ENCODE measurements at places on chromosomes 1 and 21.

DNA sequence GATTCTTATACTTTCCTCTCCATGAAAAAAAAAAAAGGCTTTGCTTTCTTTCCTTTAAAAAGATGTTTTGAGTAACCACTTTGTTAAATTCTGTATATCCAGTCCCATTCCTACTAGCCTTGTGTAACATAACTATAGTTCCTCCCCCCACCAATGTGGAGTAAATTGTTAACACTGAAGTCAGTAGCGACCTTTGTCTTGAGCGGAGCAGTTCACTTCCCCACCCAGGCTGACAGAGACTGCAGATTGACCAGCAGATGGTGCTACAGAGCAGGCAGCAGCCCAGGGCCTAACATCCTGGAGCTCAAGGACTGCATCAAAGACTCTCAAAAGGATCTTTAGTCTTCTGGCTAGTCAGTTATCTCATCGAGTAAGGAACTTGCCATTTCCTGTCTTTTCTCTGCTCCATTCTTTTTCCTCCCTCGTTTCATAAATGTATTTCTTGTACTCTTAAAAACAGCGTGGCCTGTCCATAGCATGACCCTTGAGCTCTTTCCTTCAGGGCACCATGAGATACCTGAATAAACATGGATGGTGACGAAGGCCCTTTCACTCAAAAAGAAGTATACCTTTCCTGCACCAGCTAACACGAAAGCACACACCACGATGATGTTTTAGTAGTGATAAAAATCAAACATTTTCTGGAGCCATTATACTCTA, 503.5 kb upstream of the PKN2 start:
- no peak for DNase-seq

GRCh38 chr21:37358397-37358796, 8.2 kb upstream of the DYRK1A start:
- DNase-seq = no peak

- DNase-seq = no peak
Observed at GRCh38 chr1:6866825-6867224, 81.6 kb downstream of the CAMTA1 start.

GRCh38 chr1:178109348-178110143, 15.6 kb downstream of the RASAL2 start:
- DNase-seq = no peak

- no peak for DNase-seq
Observed at GRCh38 chr1:218482683-218483082, 137.5 kb downstream of the TGFB2 start.

- no peak for DNase-seq
Observed at GRCh38 chr1:205965036-205965884, 22.0 kb upstream of the SLC26A9 start.

DNA sequence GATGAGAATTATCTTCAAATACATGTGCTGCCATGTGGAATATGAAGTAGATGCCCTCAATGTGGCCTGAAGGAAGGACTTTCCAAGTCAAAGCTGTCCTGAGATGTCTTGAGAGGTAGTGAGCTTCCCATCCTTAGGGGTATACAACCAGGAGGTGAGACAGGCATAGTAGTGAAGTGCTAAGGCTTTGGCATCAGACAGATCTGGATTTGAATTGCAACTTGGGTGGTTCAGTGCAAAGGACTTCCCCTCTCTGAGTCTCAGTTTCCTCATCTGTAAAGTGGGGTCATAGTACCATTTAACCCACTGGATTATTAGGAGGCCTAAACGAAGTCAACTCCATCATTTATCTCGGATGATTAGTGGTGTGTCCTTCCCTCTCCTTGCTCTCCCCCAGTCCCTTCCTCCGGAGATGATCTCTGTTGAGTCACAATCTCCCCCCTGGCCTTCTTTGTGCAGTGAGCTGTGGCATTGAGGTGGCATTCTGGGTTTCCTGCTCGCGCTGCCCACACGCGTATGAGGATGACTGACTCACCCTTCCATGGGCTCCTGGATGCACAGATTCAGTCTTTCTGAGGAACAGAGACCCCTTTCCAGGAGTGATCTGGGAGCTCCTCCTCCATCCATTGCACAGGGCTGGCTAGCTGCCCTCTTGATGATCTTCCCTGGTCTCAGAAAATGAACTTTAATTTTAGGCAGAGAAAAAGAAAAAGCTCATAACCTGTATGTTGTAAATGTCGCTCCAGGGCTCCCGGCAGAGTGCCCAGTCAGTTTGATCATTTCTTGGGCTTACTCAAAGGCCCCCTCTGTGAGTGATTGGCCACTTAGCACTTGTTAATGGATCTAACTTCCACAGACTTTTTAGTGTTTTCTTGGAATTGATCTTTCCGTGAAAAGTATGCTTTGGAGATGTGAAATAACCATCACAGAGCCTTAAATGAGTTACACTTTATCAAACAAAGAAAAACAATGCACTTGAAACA, 354.6 kb downstream of the PTPRU start:
- DNase-seq = no peak

GRCh38 chr1:6771441-6771769, 13.8 kb upstream of the CAMTA1 start:
- DNase-seq = no peak

- DNase-seq = no peak
Observed at GRCh38 chr1:54754045-54754444, 10.3 kb downstream of the PARS2 start.

DNA sequence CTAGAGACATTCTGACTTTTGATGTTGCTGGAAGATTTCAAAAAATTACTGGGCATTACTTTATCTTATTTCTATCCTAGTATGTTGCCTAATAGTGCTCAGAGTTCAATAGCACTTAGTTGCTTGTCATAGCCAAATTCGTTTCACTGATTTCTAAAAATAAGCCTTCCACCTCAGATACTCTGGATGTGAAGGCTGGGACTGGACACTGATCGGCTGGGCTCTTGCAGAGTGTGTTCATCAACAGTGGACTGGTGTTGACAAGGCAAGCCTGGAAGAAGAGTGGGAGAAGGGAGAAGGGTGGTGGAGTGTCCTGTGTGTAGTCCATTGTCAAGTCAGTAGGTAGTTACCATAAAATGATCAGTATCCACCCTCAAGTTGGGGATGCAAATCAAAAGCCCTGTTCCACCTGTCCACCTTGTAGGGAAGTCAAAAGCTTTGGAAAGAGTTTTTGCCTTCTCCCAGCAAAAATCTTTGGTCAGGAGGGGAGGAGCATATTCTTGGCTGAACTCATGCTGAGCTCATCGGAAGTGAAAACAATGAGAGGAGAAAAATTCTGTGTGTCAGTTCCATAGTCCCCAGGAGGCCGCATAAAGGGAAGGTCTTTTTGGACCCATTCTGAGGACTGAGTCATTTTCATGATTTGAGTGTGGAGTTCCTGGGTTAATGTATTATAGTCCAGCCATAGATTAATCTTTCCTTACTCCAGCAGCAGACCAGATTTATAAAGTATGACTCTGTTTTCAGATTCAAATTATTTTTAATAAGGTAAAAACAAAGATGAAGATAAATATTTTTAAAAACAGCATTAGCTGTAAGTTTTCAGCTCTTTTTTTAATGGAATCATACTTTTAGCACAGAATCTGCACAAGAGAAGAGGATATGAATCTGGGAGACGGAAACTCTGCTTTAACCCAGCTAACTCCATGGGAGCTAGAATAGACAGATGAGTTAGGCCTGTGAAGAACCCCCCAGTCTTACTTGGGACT, 99.5 kb upstream of the BMP8A start:
- DNase-seq = no peak

DNA sequence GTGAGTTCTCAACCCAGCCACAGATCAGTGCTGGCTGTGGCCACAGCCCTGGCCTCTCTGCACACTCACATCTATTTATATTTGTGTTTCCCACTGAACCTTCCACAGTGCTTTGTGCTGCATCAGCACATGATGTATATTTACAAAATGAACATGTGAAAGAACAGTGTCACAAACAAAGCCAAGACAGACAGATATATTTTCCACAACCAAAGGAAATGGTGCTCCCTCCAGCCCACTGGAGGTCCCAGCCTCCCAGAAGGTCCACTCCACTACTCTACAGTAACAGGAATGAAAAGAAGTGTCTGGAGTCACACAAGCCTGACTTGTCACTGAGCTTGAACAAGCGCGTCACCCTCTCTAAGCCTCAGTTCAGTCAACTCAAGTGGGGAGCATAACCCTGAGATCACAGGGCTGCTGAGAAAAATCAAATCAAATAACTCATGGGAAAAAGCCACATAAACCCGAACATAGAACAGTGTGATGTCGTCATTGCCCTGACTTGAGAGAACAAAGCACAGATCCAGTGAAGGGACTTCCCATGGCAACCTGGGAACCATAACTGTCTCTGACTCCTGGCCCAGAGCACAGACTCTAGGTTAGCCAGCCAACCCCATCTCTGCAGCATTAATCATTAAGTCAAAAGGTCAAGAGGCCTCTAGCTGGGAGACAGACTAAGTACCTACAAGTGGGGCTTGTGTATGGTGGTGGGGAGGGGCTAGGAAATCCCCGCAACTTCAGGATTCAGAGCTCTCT, 121.2 kb downstream of the TRABD2B start:
- DNase-seq = no peak

DNA sequence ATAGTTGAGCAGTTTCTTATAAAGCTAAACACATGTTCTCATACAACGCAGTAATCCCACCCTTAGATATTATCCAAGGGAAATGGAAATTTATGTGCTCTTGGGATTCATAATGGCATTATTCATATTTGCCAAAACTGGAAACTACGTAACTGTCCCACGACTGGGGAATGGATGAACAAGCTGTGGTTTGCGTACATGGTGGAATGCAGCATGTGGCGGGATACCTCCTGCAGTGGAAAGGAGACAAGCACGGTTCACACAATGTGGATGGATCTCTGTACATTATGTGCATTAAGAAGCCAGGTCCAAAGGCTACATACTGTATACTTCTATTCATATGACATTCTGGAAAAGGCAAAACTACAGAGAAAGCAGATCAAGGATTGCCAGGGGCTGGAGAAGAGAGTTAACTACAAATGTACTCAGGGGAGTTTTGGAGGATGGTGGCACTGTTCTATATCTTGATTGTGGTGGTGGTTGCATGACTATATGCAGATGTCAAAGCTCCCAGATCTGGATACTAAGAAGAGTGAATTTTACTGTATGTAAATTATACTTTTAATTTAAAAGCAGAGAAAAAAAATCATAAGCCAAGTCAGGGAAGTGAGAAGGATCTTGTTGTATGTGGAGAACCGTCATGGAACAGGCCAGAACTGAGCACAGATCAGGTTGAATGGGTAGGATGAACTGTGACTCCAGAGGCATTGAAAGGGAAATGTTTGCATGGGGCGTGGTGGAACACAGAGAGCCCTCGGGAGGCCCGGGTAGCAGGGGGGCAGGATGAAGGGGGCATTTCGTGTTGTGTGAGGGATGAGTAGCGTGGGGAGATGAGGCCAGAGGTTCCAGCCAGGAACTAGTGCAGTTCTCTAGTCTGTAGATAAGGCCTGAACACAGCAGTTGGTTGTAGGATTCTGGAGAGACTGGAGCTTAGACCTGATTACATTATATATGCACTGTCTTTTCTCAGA, 90.7 kb downstream of the GALNT2 start:
- DNase-seq = no peak

- DNase-seq = no peak
Observed at GRCh38 chr1:111491070-111491469, 12.4 kb downstream of the ADORA3 start.

- no peak for DNase-seq
Observed at GRCh38 chr1:78142736-78143135, 97.0 kb downstream of the GIPC2 start.

DNA sequence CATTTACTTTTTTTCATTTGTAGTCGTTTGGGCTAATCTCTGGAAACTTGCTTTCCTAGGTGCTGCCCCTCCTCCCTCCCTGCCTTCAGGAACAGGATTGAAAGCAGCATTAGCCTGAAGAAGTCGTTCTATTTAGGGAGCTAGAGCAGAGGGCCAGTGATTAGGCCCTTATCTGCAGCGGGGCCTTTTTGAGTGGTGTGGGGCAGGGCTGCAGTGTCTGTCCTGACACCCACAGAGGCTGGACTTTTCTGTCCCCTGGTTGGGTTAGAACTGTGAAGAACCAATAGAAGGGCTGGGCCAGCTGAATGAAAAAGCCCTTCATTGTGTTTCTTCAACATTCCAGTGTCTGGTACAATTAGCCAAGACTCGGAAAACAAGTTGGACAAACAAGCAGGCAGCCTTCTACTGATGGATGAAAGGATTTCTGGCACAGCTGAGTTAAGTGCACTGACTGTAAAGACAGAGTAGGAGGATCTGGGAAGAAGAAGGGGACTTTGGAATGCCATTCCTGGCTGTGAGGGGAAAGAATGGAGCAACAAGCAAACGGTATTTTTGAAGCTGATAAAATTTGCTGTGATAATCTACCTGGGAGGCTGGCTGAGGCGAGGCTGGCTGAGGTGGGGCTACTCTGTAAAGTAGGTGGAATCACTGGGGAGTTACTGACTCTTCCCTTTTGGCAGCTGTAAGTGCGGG, 9.7 kb downstream of the MACF1 start:
- no peak for DNase-seq
